ENCODE measurements at places on chromosomes 13 and 19.

- no peak for DNase-seq
Observed at GRCh38 chr19:40592170-40592569, 9.0 kb upstream of the LTBP4 start.

GRCh38 chr19:4352701-4353121 is 9.3 kb downstream of the MPND start:
- no peak for DNase-seq

DNA sequence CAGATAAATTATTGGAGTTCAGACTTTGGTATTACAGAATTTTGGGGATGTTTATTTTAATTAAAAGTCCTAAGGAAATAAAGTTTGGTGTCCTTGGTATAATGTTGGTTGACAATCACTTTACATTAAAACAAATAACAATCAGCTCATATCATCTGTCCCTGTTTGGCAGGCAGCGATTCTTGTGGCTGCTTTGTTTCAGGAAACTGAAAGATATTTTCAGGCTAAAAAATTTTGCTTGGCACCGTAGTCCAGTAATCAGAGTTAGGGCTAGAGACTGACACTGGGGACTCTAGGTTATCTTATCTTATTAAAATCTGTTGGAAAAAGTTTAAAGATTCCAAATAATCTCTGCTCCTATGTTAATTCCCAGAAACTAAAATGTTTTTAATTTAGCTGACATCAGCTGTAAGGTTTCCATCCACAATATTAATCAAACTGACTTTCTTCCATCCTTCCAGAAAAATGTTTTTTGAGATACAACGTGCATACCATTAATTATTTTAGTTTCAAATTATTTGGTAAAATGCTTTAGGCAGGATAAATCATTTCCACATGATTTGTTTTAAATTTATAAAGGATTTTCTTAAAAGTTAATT is 97.6 kb downstream of the ZIC5 start:
- DNase-seq = no peak

DNA sequence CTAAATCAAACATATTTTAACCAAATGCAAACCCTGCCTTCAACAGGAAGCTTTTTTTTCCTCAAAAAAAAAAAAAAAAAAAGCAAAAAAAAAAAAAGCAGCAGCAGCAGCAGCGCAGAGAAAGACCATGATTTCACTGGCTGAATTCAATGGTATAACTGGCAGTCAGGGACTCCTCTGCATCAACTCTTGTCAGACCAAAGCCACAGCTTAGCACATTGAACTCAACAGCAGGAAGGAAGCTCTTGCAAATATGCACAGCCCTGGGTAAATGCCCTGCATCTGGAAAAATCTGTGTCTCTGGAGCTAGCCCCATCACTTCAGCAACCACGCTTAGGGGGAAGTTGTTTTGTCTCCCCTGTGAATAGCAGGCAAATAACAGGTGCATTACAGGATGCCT is 17.6 kb upstream of the DHRS12 start:
- no peak for DNase-seq

DNA sequence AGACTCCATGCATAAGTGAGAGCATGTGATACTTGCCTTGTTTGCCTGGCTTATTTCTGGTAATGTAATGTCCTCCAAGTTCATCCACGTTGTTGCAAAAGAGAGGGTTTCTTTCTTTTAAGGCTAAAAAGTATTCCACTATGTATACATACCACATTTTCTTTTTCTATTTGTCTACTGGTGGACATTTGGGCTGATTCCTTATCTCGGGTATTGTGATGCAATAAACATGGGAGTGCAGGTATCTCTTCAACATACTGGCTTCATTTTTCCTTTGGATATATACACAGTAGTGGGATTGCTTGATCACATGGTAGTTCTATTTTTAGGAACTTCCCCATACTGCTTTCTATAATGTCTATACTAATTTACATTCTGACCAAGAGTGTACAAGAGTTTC is 49.6 kb upstream of the EBPL start:
- no peak for DNase-seq

GRCh38 chr19:13206587-13206986 is 56.4 kb downstream of the IER2 start:
- no peak for DNase-seq

- DNase-seq = no peak
Observed at GRCh38 chr13:39365879-39366278, 237.1 kb downstream of the LHFPL6 start.

DNA sequence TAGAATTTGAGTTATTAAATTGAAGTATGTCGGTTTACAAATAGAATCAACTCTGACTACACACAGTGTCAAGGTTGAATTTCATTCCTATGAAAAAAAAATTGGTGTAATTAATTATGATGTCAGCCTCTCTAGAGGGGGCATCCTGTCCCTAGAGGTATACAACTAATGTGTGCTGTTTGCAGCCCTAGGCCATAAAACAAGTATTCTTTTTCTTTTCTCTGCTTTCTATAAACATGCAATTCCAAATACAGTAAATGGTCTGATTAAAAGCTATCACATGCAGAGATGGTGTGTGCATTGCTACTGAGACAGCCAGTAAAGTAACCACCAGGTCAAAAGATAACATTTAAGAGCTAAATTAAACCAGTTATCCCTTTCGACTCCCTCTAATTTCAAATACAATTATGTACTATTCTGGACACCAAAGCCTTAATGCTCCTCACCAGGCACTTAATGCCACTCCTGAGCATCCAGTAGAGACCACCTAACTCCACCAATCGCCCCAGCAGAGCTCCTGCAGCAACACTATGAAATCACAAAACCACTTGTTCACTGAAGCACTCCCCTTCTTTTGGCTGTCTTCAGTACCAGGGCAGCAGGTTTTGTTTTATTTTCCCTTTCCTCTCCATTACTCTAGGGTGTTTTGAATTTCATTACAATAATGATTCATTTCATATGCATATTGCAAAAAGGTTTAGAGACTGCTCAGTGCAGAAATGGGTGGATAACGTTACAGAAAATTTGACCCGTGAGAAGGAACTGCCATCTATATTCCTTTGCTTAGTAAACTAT is 426.9 kb downstream of the PCDH9 start:
- DNase-seq = no peak

GRCh38 chr13:110413016-110413675 is 106.1 kb downstream of the COL4A2 start:
- no peak for DNase-seq

- DNase-seq = no peak
Observed at GRCh38 chr19:413756-414420, 4.9 kb upstream of the C2CD4C start.

GRCh38 chr13:51371768-51372399 is 32.4 kb downstream of the SERPINE3 start:
- DNase-seq = no peak

DNA sequence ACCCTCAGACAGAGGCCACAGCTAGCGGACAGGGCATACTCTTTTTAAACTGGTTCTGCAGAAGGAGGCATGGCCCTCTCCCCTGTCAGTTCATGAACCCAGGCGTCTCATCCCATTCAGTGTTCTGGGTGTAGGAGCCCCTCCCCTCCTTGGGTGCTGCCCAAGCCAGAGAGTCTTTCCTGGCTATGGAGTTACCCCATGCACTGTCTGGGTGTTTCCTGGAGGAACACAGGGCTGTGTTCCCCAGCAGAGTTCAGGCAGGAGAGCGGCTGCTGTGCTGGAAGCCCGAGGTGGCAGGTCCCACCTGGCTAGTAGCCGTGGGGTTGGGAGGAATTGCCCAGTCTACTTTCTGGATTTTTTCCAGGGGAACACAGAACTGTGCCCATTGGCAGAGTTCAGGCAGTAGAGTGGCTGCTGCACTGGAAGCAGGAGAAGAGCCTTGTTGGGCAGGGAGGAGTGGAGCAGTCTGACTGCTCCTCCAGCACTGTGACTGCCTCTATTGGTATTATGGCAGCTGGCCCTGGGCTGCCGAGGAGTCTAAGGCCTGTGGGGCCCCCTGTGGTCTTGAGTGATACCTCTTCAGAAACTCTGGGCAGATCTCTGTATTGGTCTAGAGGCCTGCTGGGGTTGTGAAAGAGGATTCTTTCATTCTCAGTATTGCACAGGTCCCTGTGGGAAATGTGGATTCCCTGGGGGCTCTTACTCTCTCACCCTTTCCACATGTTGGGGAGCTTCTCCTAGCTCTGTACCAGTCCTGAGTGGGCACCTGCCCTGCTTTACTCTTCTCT is 168.3 kb downstream of the PCDH20 start:
- no peak for DNase-seq

- DNase-seq = peak; percentile 22
Observed at GRCh38 chr13:52371736-52372247, 34.2 kb downstream of the THSD1 start.

DNA sequence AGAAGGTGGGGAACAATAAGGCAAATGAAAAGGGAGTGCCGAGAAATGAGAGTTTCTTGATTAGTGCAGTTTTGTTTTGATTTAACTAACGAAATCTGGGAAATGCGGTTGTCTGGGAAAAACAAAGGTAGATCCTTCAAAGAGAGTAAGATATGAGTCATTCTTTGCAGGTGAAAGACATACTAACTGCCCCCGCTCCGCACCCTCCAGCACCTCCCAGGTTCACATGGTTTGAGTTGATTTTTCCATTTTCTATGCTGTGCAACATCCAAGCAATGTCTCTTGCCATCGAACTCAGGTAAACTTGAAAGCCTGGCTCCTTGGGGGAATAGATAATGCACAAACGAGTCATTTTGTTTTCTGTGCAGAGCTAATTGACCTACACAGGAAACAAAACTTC is 84.1 kb upstream of the KLF12 start:
- no peak for DNase-seq

GRCh38 chr13:23447927-23448326 is 14.4 kb upstream of the SACS start:
- DNase-seq = no peak

- no peak for DNase-seq
Observed at GRCh38 chr13:98169331-98169730, 7.7 kb downstream of the RNF113B start.

- DNase-seq = peak; percentile 98
Observed at GRCh38 chr13:34349091-34349722, 531.3 kb downstream of the RFC3 start.

GRCh38 chr19:31444931-31445330 is 95.7 kb upstream of the TSHZ3 start:
- no peak for DNase-seq

DNA sequence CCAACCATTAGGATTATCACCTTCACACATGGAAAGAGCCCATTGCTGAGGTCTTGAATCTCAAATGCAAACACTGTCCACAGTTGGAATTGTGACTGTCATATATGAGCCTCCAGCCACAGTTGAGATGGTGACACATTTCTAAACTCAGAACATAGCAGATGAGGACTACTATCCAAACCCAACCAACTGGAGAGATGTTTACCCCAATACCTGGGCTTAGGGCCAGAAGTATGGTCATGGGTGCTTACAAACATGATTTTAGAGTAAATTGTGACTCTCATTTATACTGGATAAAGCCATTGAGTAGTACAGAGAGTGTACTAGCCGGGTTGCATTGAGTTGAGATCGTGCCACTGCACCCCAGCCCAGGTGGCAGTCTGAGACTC is 14.0 kb upstream of the ZNF681 start:
- DNase-seq = no peak

DNA sequence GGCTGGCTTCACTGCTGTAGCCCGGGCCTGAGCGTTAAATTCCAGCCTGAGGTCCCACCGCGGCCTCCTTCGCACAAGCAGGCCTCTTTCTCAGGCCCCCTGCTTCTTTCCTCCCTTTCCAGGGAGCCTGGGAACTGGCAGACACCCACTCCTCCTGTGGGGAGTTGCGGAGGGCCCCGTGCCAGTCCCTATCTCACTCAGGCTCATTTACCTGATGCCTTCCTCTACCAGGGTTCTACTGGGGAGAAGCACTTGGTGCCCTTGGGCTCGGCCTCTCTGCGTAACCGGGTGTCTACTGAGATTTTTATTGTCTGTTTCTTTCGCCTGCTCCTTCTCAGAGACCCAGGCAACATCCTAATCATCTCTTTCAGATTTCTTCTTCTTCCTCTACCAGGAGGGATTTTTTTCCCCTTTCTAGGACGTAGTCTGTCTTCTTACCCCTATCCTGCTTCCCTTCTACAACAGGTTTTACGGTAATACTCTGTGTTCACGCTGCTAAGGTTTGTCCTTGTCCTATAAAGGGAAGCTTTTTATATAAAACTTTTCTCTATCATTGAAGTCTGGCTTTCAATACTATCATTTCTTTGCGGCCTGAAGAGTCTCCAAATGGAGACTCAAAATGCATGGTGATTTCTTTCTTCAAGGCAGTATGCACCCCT is 135.4 kb upstream of the GPR12 start:
- no peak for DNase-seq

GRCh38 chr19:39341129-39341718 is 997 bp upstream of the SAMD4B start:
- no peak for DNase-seq

DNA sequence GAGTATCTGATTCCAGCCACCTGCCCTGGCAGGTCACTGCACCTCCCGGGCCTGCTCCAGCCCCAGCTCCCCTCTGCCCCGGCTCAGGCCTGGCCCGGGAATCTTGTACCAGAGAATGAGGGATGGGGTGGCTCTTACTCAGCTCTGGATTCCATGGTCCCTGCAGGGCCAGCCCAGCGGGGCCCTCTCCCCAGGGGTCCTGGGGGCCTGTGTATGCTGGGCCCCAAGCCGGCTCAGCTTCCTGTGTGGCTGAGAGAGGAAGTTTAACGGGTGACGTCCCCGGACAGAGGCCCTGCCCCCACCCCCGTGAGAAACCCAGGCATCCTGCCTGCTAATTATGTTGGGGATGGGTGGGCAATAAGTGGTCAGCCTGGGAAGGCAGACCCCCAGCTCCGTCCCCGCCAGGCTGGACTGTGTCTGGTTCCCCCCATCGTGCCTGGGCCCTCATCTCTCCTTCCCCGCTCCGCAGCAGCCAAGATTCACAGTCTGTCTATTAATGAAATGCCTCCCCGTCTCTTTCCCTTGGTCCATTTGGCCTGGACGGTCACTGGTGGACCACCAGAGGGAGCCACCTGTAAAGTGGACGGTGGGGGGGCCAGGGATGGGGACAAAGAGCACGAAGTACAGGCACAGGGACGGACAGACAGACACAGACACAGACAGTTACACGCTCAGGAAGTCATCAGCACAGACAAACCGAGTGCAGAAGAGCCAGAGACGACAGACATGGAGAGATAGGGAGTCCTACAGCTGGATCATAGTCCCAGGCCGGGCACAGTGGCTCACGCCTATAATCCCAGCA is at the start of gene DENND1C:
Gene DENND1C (minus strand): TSS at position 247 of the 802 bp plus-strand sequence. CDS start 92 bp downstream, at position 155.
- DNase-seq = no peak

GRCh38 chr19:8840708-8841107 is 8.5 kb downstream of the MBD3L1 start:
- no peak for DNase-seq

Data from HFF-Myc (cell line).